ENCODE measurements at places on chromosomes 7 and 10. TPM values are rescaled to one million over a fixed set of nuclear protein-coding genes. Genes with fewer than 3 reads are reported as not detected.

- DNase-seq, result no peak
Measured at GRCh38 chr7:96532428-96532935, 177.2 kb downstream of the SEM1 start.

DNA sequence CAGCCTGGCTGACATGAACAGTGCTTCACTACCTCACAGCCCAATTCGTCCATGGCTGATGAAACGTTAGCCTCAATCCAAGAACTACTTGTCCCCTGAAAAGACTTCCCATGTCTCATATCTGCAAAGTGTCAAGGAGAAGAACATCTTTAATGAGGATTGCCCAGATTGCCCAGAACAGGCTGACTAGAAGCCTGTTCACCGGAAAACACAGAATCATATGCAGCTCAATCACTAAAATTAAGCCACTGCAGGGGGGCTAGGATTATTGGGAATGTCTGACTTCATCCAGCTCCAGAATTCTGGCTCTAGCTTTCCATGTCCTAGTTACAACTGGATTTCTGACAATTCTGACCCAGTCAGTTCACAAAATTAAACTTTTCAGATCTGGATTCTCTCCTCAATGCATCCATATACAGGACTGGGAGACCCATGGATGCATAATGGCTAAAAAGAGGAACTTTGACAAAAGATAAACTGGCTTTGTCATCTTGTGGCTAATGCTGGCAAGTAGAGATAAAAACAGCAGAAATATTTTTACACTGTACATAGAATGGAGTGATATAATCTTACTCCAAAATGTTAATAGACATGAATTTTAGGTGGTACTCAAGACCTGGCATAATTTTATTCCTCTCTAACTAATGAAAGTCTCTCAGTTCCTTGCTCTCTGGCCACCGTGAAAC is 467.0 kb upstream of the POT1 start:
- DNase-seq, result no peak

- no peak for DNase-seq
Measured at GRCh38 chr10:33833566-33833965, 499.1 kb upstream of the NRP1 start.

The TYW1 gene
- polyA plus RNA-seq, result 6.3 TPM

GRCh38 chr10:109115179-109115578 is 808.1 kb downstream of the XPNPEP1 start:
- no peak for DNase-seq

DNA sequence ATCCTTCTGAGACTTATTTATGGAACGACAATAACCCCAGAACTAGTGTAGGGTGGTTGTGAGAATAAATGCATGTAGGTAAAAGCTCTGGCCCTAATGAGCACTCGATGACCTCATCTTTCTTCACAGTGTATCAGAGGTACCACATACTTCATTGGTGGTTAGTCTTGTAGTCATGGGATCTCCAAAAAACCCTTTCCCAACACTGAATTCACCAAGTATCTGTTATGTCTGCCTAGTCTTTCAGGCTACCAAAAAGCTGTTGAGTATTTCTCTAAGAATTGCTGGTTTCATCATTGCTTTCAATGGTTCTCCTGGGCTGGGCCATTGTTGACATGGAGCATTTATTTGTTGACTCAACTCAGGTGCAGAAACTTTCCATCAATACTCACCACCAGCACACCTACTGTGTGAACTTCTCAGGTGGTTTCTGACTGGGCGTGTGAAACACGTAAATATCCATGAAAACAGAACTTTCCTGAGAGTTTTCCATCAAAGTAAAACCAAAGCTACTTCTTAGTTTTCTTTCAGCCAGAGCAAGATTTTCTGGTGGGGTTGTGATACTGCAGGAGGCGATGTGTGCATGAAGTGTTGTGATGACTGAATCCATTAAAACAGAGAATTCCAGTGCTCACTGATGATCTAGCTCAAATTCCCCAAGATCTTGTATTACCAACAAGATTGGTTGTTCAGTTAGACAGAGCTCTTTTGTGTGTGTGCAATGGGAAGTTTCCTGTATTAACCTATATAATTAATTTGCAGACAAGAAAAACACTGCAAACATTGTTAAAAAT is 51.4 kb upstream of the SLC35B4 start:
- no peak for DNase-seq

DNA sequence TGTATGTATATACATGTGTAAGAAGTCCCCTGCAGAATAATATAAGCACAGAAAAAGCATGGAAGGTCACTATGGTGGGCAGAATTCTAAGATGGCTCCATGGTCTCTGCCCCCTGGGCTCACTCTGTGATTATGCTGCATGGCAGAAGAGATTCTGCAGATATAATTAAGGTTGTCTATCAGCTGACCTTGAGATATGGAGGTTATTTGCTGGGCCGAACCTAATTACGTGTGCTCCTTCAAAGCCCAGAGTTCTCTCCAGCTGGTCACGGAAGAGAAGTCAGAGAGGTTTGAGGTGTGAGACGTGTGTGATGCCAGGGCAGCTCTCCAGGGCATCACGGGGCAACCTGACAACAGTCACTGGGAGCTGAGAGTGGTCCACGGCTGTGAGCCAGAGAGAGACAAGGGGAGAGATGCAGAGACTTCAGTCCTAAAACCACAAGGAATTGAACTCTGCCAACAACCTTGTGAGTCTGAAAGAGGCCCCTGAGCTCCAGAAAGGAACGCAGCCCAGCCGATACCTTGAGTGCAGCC is 11.5 kb downstream of the PAPOLB start:
- no peak for DNase-seq

DNA sequence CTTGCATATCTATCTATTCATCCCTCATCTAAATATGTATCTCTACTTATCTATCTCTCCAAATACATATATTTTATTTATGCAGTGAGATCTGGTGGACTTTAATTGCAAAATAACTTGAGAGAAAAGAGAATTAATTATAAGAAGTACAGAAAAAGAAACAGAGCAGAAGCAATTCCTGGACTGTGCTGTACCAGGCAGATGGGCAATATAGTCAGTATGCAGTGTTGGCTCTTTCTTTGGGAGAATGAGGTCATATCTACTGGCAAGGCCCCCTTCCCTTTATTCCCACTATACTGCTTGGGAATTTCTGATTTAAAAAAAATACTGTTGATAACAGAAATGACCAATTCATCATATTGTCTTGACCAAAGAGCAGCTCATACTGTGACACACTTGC is 49.0 kb upstream of the TOMM7 start:
- DNase-seq, result no peak

GRCh38 chr7:66296557-66296956 is 91.4 kb downstream of the TPST1 start:
- DNase-seq, result peak; percentile 29

DNA sequence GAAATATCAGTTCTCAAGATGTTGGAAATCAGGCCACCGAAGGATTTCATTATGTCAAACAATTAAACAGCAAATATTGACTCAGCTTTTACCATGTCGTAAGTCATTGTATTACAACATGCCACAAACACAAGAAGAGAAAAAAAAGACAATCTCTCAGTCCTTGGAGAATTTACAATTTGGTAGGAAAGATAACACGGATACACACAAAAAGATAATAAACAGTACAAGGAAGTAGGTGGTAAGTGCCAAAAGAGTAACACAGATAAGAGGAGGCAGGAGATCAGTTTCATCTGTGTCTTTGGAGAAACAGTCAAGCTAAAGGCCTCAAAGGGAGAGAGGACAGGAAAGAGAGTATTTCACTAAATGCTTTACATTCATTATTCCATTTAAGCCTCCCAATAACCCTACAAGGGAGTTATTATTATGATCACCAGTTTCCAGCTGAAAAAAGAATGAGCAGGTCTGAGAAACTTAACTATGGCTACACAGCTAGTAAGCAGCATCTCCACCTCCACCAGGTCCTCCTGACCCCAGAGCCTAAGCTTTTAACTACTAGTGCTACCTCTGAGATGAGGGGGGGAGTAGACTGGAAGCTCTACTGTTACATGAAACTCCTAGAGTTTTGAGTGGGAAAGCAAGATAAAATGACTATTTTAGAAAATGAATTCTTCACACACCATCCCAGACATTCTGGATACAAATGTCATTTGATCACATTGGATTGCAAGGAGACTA is 13.9 kb upstream of the DNAJC1 start:
- no peak for DNase-seq

DNA sequence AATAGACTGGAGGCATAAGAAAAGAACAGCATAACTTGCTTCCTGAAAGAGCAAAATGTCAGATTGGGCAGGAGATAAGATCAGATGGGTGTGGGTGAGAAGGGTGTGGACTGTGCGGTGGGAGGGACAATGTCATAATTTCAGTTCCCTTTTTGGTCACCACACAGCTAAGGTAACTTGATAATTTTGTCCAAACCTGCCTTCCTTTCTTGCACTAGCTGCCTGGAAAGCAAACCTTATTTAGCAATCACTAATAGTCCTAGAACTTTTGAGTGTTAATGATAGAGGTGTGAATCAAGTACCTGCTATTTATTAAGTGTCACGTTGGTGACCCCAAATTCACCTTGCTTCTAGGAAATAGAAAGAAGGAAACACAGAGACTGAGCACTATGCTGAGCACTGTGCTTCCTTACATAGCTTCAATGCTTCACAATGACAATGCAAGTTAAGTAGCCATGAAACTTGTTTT is 72.4 kb upstream of the SP4 start:
- peak; percentile 67 for DNase-seq

The SLC39A12 gene
- polyA plus RNA-seq, result not detected

- no peak for DNase-seq
Measured at GRCh38 chr7:116213361-116214130, 3.2 kb downstream of the TES start.

The HGF gene
- polyA plus RNA-seq, result 18.3 TPM

DNA sequence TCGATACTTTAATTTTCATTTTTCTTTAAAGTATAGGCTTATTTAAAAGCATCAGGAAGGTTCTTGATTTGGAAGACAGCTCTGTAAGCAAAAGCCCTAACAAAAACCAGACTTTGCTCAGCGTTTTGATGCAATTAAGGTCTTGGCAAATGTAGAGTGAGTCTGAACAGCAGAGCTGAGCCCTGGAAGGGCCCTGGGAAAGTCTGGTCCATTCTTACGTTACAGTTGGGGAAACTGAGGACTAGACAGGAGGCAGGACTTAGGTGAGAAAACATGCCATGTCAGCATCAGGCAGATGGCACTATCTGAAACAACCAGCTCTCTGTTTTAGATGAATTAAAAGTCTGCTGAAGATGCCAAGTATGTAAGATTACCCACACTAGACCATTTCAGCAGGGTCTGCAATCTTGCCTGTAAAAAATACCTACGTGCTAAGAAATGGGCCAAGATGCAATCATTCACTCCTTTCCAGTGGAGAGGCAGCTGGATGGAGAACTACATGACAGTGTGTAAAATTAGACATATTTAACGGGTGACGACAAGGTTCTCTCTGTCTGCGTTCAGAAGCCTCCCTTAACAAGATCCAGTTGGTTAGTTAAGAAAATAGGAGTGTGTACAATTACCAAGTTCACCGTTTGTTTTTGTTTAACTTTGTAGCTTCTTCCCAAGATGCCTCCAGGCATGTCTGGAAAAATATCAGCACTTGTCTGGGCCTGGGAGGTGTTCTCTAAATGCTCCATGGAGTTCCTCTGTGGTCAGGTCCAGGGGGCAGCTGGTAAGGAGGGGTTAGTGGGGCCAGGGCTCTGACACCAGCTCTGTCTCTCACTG is 502.3 kb upstream of the ZMIZ1 start:
- DNase-seq, result no peak

DNA sequence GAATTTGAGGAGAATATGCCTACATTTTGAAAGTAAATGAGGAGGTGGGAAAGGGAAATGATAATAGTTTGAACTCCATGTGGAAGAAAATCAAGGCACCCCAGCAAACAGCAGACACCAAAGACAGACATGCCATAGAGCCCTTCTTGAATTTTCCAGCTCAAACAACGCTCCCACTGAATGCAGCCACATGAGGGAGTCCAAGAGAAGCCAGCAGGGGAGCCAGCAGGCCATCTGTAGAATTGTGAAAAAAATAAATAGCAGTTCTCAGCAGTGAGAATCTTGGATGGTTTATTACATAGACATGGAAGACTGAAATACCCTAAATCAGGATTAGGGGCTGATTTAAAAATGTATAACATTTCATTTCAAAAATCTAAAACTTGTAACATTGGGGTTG is 1567.3 kb upstream of the LRRTM3 start:
- no peak for DNase-seq

- no peak for DNase-seq
Measured at GRCh38 chr7:911791-912480, 35.6 kb downstream of the GET4 start.

- no peak for DNase-seq
Measured at GRCh38 chr10:98209441-98209840, 58.6 kb downstream of the LOXL4 start.

GRCh38 chr7:12985752-12986151 is 298.3 kb downstream of the ARL4A start:
- no peak for DNase-seq

The ADAM8 gene
- polyA plus RNA-seq, result 257 TPM

DNA sequence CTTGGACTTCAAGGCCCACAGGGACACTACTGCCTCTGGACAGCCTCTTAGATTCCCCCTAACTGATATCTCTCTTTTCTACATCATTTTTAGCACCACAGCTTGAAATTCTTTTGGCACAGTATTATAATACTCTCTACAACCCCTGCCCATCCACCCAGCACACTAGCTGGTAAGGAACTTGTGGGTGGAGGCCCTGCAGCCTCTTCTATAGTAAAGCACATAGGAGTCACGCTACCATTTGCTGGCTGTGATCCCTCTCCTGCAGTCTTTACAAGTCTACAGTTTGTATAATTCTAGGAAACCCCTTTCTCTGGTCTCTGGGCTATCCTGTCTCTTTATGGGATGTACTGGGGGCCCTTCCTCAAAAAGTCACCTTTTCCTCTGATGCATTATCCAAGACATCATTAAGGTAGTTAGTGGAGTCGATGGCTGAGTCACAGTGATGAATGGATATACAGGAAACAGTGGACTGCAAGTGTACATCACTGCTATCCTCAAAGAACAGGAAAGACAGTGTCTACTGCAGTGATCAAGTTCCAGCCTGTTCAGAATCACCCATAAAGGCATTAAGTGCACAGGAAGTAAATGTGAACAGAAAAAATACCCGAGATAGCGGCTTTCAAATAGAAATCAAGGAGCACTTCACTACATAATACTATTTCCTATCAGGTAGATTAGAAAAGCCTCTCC is 54.4 kb downstream of the STK17A start:
- no peak for DNase-seq

DNA sequence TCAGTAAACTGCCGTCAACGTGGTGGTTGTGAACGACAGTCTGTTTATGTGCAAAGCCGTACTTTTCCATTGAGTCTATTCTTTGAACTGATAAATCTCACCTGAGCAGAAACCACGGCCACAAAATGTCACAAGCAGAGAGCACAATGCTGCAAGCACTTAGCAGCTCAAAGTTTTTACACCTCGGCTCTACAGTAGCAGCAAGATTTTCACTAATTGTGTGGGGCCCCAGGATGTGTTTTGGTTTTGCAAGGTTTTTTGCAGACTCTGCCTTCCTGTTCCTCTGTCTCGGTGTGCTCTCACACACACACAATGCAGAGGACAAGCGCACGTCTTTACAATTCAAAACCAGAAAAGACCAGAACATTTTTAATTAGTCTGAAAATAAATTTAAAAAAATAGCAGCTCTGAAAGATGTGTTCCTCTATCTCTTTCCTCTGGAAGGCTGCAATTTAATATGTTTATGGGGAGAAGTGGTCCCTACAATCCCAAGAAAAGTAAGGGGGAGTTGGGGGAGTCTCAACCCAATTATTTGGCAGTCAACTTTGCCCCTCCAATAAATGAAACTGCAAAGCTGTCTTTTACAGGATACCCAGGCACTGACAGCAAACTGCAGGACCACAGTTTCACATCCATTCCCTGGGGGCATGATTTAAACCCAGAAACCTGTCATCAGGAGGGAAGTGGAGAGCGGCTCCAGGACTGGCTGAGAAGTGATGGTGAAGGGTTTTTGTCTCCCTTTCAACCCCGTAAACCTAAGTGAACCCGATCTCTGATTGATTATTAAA is 73.8 kb upstream of the SFMBT2 start:
- DNase-seq, result no peak

- DNase-seq, result no peak
Measured at GRCh38 chr10:62177111-62177510, 91.5 kb downstream of the RTKN2 start.

Data from CD14-positive monocyte (primary cell).